ENCODE measurements at places on chromosomes 4 and X.
A peak's percentile ranks its signal among the peaks of the same experiment; 100 is the strongest.

DNA sequence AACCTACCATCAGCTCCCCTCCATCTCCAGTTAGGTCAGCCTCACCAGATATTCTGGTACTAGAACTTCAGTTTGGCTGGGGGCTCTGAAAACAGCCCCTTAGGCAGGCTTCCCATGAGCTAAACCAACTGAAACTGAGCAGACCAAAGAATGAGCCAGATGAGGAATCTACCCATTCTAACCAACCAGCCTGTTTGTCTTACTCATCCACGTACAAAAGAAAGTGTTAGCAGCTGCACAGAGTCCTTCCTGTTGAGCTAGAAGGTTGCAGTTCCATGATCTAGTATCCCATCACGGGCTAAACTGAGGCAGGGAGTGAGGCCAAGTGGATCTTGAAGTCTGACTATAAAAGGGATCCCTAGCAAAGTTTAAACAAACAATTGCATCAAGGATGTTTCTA, 17.5 kb downstream of the MAGEA9B start:
- DNase-seq: no peak

- DNase-seq: peak; percentile 75
Observed at GRCh38 chr4:184983672-184984356, 34.5 kb upstream of the HELT start.

GRCh38 chr4:56871371-56871866, 36.3 kb upstream of the REST start:
- peak; percentile 22 for DNase-seq

DNA sequence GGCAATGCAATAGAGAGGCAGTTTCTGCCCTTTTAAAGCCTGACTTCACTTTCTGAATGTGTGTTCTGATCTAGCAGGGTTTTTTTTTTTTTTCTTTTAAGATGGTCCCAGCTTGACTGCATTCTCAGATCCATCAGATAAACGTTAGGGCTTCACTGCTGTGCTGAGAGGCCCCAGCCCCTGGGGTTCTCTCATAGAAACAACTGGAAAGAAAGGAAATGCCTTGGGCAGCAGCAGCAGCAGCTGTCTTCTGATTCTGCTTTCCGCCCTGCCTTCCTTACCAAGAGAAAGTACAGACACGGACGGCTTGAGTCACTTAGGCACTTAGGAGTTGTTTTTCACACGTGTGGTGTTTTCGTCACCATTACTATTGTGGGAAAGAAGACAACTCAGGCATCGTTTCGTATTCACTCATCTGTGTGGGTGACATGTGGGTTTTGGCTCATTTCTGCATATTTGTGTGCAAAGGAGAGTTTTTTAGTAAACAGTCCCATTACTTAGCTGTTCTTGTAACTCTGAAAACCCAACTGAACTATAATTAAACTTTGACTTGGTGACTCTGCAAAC, 172.0 kb downstream of the PTTG2 start:
- peak; percentile 87 for DNase-seq

- no peak for DNase-seq
Observed at GRCh38 chr4:84962102-84962501, 4.4 kb downstream of the WDFY3 start.

DNA sequence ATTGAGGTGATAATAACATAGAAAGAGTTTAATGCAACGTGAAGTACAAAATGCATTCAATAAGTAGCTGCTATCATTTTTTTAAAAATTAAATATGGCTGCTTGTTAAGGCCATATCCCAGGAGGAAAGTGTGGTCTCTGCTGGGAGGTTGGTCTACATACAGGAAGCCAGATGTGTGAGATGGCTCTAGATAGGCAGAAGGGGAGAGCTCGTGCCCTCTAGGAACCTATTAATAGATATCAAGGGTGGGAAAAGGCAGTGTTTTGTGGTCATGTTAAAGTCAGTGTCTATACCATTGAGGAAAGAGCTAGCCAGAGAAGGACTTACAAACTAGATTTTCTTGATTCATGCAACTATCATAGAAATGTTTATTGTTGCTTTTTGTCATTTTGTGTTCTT, 140.5 kb downstream of the KLHL8 start:
- DNase-seq: no peak

DNA sequence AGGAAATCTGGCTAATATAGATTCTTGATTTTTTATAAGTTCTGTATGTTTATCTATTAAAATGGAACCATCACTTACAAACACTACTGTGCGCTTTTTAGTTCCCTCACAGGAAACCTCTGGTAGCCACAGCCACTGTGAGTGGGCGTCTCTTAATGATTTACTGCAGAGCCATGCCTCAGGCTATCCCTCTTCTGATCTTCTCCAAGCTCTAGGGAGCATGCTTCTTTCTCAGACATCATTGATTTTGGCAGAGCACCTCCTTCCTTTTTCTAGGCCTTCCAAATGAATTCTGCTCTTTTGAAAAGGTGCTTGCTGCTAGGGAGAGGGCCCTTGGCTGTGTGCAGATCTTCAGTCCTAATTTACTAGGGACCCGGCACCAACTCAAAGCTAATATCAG, 61.1 kb upstream of the STS start:
- no peak for DNase-seq

DNA sequence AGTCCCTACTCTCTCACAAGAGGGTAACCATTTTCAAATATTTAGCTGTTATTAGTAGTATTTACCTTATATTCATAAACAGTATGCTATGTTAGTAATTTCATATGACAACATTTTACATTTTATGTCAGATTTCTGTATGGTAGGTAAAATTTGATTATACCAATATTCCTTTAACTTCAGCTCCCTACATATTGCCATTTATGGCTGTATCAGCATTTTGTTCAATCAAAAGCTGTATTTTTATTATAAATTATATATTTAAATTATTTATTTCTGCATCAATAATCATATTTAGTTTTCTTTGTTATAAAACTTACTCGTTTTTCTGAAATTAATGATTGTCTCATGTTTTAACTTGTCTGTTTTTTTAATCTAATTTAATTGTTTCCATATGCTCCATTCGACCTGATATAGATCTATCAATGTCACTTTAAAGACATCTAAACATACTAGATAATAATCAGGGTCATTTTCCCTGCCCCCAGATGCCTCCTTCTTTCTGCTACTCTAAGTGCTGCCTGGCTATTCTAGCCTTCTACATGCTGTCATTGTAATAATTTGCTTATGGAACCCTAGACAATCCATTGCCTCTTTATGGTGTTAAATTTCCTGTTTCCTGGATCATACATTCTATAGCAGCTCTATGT, 1976.7 kb upstream of the ADGRL3 start:
- no peak for DNase-seq

GRCh38 chr4:143363332-143363731, 26.7 kb downstream of the GAB1 start:
- DNase-seq: no peak

- peak; percentile 44 for DNase-seq
Observed at GRCh38 chrX:13699183-13699826, 10.4 kb downstream of the RAB9A start.

DNA sequence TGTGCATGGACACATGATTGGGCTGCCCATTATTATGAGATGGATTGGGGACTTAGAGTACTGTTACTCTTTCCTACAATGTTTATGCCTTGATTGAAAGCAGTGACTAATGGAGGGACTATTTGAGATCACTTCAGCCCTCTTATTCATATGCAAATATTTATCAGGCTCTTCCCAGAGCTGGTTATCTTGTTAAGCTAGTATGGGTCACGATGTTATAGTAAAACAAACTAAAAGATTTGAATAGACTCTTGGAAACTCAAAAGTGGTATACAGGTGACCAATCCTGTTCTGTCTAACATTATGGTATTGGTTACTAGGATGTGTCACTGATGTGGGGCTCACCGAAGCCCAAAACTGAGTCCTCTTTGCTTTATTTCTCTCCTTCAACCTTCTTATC, 306.2 kb upstream of the CASK start:
- no peak for DNase-seq

GRCh38 chr4:26758899-26759298, 101.7 kb upstream of the STIM2 start:
- no peak for DNase-seq

- no peak for DNase-seq
Observed at GRCh38 chr4:2832309-2832980, 11.2 kb upstream of the ADD1 start.

DNA sequence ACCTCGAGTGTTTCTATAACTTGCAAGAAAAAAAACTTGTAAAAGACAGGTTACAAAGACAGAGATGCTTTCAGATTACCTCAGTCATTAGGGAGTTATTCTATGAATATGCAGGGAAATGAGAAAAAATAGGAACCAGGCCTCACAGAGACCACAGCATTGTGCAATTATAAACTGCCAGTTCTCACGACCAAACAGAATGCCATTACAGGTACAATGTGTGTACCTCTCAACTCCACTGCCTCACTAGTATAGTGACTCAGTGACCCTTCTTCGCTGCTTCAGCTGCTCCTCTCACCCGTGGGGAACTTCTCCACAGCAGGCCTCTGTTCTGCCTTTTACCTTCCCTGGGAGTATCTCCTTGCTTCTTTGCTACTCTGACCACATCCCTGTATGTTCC, 2.3 kb upstream of the HTATSF1 start:
- no peak for DNase-seq

GRCh38 chr4:110625576-110626257, 2.8 kb upstream of the PITX2 start:
- DNase-seq: no peak

DNA sequence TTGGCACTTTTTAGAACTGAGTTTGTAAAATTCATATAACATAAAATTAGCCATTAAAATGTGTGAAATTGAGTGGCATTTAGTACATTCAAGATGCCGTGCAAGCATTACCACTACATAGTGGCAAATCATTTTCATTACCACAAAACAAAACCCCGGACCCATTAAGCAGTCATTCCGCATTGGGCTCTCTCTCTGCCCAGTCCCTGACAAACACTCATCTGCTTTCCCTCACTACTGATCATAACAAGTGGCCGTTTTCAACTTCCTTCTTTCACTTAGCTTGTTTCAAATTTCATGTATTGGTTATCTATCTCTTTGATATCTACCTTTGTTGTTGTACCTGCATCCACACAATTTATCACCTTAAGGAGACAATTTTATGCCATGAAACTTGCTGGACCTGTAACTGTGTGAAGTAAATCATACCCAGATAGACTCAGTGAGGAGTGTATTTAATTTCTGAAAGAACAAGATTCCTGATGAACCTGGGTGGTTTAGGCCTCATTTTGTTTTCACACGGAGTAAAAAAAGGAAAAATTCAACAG, 202.1 kb downstream of the OR13H1 start:
- DNase-seq: no peak

GRCh38 chrX:46750889-46751288, 8.0 kb downstream of the SLC9A7 start:
- no peak for DNase-seq

DNA sequence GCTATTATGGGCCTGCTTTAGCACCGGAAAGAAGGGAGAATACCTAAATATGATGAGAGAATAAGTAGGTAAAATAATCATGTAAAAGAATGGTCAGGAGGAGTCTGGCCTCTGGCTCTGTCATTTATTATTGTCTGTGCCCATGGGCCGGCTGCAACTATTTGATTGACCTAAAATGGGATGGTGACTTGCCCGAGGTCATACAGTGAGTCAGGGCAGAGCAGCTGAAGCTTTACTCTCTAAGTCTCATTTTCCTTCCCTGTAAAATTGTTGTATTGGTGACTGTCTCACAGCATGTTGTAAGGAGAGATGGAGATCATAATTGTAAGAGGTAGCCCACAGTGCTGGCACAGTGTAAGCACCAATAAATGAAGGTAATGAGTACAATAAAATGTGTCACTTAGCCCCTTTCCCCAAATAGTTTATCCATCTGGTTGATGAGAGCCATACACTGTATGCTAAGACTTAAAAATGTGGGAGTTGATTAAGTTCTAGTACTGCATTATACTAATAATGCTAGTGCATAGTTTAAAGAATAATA, 39.6 kb downstream of the RUFY3 start:
- no peak for DNase-seq

DNA sequence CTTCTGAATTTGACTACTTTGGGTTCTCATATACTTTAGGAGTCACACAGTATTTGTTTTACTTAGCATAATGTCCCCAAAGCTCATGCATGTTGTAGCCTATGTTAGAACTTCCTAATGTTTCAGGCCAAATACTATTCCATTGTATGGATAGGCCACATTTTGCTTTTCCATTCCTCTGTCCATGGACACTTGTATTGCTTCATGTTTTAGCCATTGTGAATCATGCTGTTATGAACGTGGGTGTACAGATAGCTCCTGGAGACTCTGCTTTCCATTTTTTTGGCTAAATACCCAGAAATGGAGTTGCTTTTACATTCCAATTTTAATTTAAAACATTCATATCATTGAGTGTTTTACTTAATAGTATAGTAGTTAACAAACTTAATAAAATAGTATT, 54.5 kb downstream of the HTT start:
- peak; percentile 72 for DNase-seq

DNA sequence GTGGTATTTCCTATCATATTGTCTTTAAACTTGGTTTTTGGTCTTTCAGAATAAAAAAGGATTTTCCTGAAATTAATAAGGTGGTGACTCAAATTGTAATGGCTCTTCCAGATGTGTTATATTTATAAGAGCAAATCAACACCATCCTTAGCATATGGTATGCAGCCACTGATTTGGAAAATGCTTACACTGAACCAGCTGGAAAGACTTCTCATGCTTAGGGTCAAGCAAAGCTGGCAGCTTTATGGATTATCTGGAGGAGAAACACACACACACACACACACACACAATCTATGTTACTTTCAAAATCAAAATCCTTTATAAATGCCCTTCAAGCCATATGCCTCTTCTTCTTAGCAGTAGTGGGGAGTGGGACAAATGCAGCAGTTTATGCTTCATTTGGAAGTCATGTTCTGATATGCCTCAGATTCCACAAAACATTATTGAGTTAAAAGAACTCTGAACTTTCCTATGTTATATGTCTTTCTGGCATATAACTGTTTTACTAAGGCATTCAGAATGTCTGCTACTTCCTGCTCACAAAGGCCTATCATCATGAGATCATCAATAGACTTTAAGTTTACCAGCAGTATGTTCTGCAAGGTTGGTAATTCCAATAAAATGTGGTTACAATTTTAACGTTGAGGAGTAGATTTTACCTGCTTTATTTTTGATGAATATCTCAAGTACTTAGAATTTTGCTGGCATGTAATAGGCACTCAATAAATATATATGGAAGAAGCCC, 72.9 kb upstream of the PRDM5 start:
- DNase-seq: no peak

DNA sequence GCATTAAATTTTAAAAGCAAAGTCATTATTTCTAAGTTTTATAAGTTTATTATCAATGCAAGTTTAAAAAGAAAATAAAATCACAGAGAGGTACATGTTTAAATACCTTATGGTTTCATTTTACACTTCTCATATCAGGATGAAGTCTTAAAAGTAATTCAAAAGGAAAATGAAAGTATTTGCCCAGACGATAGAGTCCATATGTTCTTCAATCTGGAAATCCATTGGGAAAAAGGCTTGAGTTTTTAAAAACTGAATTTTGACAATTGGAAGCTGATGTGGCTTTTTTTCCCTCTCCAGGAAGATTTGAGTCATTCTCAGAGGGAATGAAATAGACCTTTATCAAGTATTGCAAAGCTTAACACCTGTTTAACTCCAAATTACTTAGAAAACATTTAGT, 37.1 kb downstream of the MAB21L2 start:
- DNase-seq: no peak

- peak; percentile 55 for DNase-seq
Observed at GRCh38 chrX:153688911-153689590, 1.3 kb downstream of the SLC6A8 start.

Data from GM03348 (cell line).